ENCODE measurements at places on chromosomes 12 and 14.

- DNase-seq = no peak
Measured at GRCh38 chr12:625998-626397, 37.2 kb downstream of the NINJ2 start.

DNA sequence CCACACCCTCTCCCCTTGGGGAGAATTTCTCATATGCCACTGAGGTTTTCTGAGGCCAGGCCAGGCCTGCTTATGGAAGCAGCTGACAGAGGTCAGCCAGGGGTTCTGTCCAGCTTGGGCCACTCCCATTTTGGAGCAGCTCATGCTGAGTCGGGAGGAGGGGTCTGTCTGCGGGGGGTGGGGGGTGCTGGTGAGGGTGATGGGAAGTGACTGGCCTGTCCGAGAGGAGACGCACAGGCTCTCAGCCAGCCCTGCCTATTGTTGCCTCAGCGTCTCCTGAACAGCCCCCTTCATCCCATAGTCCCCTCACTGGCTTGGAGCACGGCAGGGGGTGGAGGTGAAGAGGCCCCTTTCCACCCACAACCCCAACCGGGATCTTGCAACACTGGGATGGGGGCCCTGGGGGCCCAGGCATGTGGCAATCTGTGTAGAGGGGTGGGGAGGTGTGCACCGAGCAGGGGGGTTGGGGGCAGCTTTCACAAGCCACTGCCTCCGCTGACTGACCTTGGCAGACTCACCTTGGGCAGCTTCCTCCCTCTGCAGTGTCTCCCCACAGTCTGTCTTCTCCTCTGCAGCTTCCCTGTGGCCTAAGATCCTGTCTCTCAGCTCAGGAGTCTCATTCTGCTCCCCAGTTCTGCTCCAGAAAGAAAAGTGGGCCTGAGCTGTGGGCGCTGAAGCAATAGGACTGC is 5.5 kb downstream of the CEBPE start:
- no peak for DNase-seq

DNA sequence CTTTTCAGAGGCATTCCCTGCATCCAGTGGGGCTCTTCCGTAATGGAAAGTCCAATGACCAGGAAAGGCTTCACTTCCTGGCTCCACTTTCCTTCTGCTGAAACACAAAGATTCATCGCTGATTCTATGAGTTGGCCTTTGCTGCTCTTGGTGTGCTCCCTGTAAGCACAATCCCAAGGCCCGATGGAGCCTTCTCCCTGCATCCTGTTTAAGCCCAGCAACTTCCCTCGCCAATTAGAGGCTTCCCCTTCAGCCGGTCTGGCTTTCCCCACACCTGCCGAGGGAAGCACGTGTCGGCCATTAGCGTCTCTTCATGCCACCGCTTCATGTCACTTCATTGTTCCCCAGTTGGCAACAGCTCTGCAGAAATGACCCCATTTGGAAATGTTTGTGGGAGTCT is 693.9 kb downstream of the MED13L start:
- no peak for DNase-seq

DNA sequence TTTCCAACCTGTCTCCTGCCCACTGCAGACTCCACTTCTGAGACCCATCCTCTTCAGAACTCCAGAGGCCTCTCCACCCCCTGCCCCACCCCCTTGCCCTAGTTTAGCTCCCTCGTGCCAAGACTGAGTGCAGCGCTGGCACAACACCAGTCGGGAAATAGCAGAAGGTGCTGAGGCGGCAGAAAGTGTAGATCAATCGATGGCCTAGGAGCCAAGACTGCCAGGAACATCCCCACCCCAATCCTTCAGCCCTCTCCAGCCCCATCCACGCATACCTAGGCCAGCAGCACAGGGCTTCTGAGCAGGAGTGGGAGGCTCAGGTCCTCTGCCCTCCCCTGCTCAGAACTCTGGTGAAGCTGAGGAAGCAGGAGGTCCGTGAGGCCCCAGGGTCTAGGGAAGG is 1.1 kb downstream of the CPNE6 start:
- DNase-seq = no peak

- DNase-seq = no peak
Measured at GRCh38 chr14:99468836-99469592, 11.6 kb downstream of the SETD3 start.

DNA sequence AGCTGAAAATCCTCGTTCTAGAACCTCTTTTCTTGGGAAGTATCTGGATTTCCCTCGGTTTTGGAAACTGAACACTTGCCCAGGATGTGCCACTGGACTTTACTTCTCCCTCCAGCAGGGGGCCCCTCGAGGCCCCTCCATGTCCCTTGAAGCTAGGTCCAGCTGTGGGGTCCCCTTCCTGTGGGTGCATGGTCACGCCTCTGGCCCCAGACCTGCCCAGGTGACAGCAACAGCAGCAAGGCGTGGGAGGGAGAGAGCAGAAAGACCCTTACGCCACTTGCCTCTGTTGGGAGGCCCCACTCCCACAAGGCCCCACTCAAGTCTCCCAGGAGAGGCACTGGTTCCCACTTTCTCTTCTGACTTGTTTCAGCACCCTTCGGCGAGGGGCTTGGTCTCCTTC is 3.1 kb downstream of the SLC25A29 start:
- peak; percentile 21 for DNase-seq

DNA sequence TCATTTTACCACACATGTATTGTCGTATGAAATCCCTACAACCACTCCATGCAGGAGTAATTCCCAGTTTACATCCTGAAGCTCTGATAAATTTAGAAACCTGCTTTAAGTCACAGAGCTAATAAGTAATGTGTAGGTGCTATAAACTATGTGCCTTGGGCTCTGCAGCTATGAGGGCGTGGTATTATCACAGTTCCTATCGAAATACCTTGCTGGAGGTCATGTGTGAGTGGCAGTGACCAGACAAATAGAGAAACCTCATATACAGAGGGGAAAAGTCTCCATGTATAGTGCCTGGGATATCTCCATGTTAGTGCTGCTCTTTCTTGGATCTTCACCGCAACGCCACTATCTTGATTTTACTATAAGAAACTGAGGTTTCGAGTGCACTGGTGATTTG is 883 bp upstream of the TBC1D15 start:
- no peak for DNase-seq

- DNase-seq = peak; percentile 41
Measured at GRCh38 chr12:67269633-67270573, 745 bp downstream of the CAND1 start.

GRCh38 chr12:19739195-19739776 is 300.0 kb downstream of the AEBP2 start:
- peak; percentile 55 for DNase-seq

- no peak for DNase-seq
Measured at GRCh38 chr12:119008691-119009221, 27.4 kb downstream of the SRRM4 start.

All from activated CD4-positive, alpha-beta T cell treated with anti-CD3 and anti-CD28 coated beads, Interleukin-10, Interleukin-2, amounts not matched to agents 100 ng/mL and 50 ng/mL, durations not matched to agents 16 hours and 8 hours (primary cell).